Kidney (tissue), 22 donors: ENCODE measurements at places on chromosomes 11 and 22. TPM values are rescaled to one million over a fixed set of nuclear protein-coding genes. Genes with fewer than 3 reads are reported as not detected.

DNA sequence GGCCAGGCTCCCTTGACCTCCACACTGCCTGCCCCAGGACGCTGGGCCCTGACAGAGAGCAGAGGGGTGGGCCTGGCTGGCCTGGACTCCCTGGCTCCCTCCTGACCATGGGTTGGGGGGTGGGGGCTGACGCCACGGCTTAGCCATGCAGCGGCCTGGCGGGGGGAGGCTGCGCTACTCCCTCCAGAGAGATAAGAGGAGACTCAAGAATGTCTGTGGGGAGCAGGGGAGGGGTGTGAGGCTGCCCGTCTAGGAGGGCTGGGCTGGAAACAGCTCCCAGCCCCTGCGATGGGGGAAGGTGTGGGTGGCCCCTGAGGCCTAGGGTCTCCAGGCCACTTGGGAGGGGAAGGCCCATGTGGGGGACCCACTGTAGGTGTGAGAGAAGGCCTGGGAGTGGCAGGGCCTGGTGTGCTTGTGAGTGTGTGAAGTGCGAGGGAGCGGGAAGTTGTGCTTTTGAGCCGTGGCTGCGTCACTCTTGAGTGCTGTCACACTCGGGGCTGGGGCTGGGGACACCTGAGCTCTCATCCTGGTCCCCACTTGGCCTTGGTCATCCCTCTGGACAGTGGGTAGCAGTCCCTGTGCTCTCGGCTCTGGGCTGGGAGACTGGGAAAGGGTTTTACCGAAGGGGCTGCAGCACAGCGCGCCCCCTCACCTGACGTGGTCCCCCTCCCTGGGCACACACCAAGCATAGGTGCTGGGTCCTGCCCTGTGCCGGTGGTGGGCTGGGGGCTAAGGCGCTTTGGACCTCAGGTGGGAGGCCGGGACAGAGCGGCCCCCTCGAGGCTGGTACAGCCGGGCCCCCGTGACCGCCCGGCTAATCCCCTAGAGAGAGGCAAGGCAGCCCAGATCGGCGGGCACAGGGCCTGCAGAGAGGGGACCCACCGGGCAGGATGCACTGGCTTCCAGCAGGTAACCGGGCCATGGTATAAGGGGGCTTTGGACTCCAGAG is 2.4 kb downstream of the MYRF start:
- DNase-seq = no peak

GRCh38 chr11:64631675-64632074 is 40.7 kb downstream of the SLC22A12 start:
- DNase-seq = no peak

The SLC35E4 gene
- total RNA-seq = 3.2 TPM

DNA sequence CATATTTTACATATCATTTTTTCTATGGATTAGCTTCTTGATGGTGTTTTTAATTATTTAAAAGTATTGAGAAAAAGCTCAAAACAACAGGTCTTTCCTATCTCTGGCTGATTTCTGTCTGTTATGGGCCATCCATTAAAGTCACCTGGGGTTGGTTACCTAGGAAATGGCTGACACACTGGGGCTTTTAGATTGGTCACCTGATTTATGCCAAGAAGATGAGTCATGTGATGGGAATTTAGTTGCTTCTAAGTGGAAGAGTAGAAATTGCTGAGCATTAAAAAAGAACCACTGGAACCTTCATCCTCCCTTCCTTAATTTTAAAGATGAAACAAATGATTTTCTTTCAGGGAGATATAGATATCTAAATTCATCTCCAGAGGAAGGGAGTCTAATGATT is 48.8 kb upstream of the LARGE1 start:
- DNase-seq = peak; percentile 32

DNA sequence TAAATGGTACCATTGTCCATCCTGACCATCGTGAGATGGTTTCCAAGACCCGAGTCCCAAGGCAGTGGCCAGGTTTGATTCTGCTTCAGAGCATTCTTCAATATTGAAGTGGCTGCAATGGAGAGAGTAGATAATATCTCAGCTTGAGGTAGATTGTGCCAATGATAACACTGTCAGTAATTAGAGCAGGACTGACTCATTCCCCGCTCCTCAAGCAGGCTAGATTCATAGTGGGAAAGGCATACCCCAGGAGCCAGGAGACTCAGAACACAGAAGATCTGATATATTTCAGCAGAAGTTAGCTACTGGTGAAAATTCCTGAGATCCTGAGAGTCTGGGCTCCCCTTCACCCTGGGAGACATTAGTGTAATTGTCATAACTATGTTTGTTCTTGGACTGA is 55.6 kb upstream of the LARGE1 start:
- no peak for DNase-seq

DNA sequence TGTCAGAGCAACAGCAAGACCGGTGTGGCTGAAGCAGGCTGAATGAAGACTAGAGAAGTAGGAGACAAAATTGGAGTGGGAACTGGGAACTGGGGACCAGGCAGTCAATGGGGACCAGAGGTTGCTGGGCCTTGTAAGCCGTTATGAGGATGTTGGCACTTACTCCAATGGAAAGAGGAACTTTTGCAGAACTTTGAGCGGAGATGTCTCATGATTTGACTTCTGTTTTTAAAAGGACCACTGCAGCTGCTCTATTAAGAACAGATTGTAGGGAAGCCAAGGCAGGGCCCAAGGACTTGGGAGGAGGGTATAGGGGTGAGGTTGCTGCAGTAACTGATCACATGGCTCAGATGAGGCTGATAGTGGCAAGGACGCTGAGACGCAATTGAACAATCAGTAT is 34.2 kb downstream of the IL18 start:
- no peak for DNase-seq

GRCh38 chr22:27616033-27616432 is 185.5 kb downstream of the MN1 start:
- DNase-seq = no peak

- peak; percentile 88 for DNase-seq
Observed at GRCh38 chr22:41021613-41022454, 70.6 kb upstream of the EP300 start.

DNA sequence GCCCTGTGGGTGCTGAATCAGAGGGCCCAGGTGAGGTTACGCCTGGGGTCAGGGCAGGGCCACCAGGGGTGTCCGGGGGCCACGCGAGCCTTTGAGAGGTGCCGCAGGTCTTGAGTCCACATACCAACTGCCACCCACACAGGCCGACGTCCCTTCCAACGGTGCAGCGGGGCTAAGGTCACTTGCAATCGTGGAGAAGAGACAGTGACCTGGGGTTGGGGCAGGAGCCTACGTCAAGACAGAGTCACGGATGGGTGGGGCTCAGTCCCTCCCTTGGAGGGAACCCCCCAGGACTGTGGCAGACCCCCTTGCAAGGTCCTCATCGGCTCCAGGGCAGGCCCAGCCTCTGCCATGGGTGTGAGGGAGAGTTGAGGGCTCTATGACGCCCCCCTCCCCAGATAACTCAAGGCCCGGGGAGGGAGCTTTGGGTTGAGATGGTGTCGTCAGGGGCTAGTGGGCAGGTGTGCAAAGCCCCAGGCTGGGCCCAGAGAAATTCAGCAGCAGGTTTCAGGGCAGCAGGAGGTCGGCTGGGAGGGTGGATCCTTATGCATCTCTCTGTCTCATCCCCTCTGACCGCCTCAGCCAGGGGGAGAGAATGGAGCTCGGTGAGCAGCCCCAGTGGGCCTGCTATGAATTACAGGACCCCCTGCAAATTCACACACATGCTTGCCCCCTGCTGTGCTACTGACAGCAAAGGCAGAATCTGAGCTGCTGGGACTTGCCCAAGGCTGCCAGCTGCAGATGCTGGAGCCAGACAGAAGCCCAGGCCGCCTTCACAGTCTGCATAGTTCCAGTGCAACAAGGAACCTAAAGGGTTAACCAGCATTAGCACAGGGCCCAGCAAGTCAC is 60.0 kb downstream of the MYEOV start:
- DNase-seq = no peak

GRCh38 chr11:105202422-105202821 is 62.9 kb upstream of the CARD18 start:
- DNase-seq = no peak

- DNase-seq = no peak
Observed at GRCh38 chr22:46196278-46196677, 46.0 kb downstream of the PPARA start.

DNA sequence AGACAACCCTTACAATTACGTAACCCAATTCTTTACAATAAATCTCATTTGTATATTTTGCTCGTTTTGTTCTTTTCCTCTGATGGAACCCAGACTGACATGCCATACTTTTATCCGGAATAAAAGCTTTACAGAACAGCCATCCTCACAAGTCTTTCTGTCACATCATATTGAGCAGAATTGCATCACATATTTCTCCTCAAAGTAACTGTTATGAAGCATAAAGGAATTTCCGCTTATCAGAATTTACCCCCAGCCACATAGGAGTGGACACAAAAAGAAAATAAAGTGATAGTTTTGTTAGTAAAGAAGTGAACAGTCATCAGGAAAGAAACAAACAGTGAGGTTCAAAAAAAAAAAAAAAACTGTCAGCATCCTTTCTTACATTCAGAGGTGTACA is 539.5 kb upstream of the LUZP2 start:
- no peak for DNase-seq

The TRIM51G gene
- total RNA-seq = not detected

The PRG2 gene
- 0.22 TPM for total RNA-seq

DNA sequence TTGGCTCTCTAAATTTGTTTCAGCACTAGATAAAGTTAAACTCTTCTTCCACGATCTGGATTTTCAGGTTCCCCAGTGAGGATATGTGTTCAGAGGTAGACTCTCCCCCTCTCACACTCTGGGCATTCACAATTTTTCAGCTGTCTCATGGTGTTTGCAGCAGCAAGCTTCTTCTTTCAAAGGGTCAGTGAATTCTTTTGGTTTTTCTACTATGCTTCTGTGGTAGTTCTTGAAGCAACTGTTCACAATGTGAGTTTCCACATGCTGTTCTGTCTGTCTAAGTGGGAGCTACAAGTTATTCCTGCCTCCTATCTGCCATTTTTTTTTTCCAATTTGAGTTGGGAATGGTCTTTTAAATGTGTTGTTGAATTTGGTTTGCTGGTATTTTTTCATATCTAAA is 25.4 kb downstream of the CNTF start:
- DNase-seq = no peak

DNA sequence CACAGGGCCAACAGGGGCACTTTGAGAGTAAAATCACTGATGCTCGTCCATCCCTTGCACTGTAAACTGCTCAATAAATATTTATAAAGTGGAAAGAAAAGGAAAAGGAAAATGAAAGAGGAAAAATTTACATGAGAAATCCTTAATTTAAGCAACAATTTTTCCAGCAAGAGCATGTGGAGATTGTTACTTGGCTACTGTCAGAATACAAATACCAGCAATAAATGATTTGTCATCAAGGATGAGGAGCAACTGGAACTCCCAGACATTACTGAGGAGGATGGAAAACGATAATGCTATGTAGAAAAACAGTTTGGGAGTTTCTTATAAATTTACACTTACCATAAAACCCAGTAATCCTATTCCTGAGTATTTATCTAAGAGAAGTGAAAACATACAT is 123.0 kb downstream of the SGSM3 start:
- DNase-seq = no peak

The CCDC83 gene
- not detected for total RNA-seq

The PIWIL4 gene
- total RNA-seq = 6.0 TPM

DNA sequence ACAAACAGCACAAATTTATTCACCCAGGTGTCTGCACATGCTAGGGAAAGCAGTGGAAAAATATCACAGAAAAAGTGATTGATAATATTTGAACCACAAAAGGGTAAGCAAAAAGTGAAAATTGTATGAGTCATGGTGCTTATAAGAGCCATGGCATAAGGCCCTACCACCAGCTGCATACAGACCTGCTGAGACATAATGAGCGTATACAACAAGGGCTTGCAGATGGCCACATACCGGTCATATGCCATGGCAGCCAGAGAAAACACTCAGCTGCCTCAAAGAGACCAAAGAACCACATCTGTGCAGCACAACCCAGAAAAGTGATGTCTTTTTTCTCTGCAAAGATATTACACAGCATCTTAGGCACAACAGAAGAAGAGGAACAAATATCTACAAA is 71.4 kb upstream of the OR9G4 start:
- no peak for DNase-seq

The C11orf16 gene
- total RNA-seq = 0.91 TPM

GRCh38 chr11:67671211-67671520 is 3.3 kb downstream of the ALDH3B2 start:
- DNase-seq = no peak

The POU2AF2 gene
- total RNA-seq = not detected

DNA sequence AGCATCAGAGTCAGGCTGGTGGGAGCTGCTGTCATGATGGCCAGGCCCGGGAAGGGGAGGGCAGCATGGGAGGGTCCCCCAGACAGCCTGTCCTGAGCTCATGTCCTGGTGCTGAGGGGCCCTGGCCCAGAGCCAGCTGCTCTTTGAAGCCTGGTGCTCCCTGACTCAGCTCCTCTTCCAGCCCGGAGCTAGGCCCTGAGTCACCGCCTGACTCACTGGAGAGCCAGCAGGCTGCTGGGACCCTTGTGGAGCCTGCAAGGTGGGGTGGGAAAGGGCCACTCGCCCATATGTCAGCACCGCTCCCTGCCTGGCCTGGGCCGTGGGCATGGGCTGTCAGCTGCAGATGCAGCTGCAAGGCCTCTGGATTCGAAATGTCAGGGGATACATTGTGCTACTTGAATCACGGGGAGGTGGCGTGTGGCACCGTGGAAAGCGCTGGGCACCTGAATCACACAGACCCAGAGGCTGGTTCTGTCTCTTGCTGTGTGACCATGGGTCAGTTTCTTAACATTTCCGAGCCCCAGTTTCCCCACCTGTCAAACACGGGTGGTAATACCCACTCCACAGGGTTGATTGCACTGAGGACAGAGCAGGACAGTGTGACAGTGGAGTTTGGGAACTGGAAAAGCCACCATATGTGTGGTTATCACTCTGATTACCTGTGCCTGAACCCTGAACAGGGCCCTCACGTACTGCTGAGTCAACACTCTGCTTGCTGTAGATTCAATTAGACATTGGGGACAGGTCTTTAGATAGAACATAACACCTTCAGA is 4.4 kb downstream of the CACNA1I start:
- DNase-seq = no peak

DNA sequence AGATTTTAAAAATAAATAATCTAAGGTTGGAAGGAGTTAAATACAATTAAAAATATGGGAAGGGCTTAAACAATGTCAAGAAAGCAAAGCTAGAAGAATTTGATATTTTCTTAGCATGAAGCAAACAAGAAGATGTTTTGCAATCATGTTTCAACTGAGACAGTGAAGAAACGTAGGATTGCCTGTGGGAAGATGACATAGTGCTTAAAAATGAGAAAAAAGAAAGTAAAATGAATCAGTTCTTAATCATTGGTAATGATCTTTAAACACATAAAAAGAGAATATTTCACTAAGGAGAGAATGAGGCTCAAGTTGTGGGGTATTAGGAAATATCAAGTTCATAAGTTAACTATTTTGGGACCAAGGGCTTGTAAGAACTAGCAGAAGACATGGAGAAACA is 855.0 kb downstream of the METTL15 start:
- DNase-seq = no peak

The DDIAS gene
- 1.4 TPM for total RNA-seq

The TP53AIP1 gene
- total RNA-seq = 0.82 TPM

The MSANTD2 gene
- 16.4 TPM for total RNA-seq

The FREY1 gene
- 1.0 TPM for total RNA-seq

DNA sequence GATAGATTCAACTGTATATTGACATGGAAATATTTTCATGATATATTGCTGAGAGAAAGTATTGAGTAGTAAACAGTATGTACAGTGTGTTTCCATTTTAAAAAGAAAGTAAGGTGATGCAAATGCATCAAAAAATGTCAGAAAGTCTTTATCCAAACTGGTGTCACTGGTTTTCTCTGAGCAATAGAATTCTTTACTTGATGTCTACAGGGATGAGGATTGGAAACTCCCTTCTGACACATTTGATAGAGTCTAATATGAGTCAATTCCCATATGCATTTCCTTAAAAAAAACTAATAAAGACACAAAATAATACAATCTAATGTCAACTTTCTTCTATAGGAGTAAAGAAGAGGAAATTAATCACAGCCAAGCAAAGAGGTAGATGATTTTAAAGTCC is 18.3 kb upstream of the CCDC179 start:
- no peak for DNase-seq
